ENCODE measurements at places on chromosomes 13 and 19.
A peak's percentile ranks its signal among the peaks of the same experiment; 100 is the strongest.

GRCh38 chr19:39941615-39942365 is 7.4 kb upstream of the FCGBP start:
- DNase-seq = peak; percentile 30

DNA sequence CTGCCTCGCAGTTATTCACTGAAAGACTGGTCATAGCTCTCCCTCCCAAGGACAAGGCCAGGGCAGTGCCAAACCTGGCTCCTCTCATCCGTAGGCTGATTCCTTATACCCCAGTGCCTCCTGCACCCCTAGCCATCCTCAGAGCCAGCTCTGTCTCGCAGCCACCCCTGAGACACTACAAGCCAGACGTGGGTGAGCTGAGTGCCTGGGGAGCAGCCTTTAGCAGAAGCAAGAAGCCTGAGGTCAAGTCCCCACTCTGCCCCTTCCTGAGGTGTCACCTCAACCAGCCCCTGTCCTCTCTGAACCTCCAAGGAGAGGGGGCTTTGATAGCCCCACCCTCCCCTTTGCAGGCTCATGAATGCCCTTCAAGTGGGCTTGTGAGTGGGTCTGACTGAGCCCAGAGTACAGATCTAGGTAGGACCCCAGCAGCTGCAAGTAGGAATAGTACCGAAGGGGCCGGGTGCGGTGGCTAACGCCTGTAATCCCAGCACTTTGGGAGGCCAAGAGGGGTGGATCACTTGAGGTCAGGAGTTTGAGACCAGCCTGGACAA is 14.8 kb upstream of the AKAP8L start:
- DNase-seq = no peak

DNA sequence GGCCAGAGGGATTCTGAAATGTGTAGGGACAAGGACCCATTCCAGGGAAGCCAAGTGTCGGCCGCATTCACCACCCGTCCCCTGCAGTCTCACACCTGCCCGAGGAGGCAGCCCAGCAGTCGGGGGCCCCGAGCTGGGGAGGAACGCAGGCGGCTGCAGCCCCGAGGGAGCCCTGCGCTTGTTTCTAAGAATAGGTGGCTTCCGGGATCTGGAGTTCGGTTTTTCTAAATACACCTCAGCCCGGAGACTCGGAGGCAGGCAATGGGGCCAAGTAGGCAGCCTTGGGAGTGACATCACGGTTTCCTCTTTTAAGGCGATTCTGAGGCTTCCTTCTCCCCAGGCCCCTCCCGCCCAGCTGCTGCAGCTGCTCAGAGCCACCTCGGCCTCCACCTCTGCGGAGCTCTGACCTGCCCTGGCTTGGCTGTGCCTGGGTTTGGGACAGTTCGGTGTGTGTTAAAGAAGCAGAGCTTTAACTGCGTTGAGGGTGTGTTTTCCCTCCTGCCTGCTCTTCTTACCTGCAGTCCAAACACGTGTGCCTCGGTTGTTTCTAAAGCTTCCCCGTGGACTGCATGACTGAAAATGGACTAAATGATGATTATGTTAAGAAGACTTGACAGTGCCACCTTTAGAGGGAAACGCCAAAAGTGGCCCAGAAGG is 80.5 kb downstream of the COL4A2 start:
- peak; percentile 8 for DNase-seq

- no peak for DNase-seq
Observed at GRCh38 chr13:51148952-51149573, 38.0 kb upstream of the C13orf42 start.

GRCh38 chr19:12899891-12900518 is 9.0 kb downstream of the GCDH start:
- DNase-seq = no peak

- no peak for DNase-seq
Observed at GRCh38 chr19:51701468-51702100, 8.5 kb downstream of the SPACA6 start.

DNA sequence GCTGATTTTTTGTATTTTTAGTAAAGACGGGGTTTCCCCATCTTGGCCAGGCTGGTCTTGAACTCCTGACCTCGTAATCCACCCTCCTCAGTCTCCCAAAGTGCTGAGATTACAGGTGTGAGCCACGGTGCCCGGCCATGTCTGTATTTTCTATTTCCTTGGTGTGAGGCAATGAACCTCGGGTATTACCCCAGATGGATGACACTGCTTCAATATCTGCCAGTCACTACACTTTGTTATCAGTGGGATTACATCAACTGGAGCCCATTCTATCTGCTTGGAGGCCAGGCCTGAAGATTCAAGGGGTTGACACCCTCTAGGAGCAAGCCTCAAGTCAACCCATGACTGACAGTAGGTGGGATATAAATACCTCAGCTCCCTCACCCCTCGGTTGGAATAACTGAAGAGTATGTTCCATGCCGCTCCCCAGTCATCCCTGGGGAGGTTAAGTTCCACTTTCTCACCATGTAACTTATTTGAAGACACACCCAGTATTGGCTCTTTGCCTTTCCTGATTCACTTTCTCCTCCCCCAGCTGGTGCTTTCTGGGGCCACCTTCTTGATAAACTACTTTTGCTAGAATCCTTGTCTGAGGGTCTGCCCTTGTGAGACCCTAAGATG is 992 bp upstream of the ADGRE1 start:
- DNase-seq = no peak

DNA sequence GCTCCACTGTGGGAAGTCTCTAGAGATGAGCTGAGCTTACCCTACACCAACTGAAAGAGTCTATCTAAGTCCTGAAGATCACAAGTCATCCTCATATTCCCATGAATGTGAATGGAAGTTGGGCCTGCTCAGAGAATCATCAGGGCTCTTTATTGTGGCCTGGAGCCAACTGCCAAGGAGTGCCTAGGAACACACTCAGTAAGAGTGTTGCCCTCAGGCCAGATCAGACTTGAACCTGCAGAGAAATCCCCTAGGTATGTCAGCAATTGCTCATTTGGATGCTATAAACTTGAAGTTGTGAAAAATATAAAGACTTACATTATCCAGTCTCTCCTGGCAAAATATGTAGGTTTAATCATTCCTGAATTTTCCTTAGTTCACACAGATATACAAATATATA is 1070.2 kb downstream of the EFNB2 start:
- DNase-seq = no peak

DNA sequence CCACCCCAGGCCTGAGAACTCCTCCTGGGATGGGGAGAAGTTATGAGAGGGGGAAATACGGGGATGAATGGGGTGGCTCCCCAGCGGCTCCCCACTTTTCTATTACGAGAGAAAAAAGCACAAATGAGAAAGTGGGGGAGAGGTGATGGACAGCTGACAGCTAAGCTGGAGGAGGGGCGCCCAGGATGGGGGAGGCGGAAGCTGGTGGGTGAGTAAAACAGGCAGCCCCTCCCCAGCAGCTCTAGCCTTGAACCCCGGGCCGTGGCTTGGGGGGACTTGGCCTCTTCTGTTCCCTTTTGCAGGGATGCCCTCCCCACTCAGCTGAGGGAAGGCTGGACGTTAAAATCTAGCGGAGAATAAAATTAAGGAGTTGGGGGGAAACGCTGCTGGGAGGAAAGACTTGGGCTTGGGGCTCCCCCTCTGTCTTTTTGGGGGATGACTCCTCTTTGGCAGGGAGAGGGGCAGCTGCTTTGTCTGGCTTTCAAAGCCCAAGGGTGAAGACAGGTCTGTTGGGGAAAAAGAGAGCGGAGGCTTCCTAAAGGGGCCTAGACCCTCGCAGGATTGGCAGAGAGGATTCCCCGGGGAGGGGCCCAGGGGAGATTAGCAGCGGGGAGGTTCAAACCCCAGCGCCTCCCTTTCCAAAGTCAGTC is 1.4 kb upstream of the SAMD1 start:
- no peak for DNase-seq

- DNase-seq = no peak
Observed at GRCh38 chr13:94308832-94309231, 170.7 kb downstream of the DCT start.

- DNase-seq = no peak
Observed at GRCh38 chr13:29847501-29847983, 2.9 kb downstream of the UBL3 start.

DNA sequence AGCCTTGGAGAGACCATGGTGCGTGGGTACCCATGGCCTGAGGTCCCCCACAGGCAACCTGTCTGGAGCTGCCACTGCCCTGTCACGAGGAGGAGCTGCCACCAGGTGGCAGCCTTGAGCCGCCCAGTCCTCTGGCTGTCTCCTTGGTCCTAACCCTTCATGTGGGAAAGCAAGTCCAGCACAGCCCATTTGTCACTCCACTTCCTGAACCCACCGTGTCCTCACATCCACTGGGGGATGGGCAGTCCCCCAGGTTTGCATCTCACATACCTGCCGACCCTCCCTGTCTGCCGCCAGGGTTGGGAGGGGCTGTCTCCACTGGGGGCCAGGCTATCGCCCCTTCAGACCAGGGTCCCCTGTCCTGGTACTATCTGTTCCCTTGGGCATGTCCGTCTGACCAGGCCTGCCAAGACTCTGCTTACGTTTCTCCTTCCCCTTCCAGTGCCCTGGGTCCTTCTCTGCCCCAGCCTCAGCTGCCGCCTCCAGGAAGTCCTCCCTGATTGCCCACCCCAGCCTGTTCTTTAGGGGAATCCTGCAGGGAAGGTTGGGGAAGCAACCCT is 4.5 kb downstream of the FAM174C start:
- peak; percentile 85 for DNase-seq

DNA sequence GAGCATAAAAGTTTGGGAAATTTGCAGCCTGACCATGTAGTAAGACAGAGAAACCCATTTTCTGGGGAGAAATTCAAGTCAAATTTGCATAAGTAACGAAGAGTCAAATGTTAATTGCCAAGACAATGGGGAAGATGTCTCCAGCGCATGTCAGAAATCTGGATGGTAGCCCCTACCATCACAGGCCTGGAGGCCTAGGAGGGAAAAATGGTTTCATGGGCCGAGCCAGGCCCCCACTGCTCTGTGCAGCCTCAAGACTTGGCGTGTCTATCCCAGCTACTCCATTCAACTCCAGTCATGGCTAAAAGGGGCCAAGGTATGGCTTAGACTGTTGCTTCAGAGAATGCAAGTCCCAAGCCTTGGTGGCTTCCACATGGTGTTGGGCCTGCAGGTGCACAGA is 269.8 kb downstream of the RFC3 start:
- DNase-seq = no peak

DNA sequence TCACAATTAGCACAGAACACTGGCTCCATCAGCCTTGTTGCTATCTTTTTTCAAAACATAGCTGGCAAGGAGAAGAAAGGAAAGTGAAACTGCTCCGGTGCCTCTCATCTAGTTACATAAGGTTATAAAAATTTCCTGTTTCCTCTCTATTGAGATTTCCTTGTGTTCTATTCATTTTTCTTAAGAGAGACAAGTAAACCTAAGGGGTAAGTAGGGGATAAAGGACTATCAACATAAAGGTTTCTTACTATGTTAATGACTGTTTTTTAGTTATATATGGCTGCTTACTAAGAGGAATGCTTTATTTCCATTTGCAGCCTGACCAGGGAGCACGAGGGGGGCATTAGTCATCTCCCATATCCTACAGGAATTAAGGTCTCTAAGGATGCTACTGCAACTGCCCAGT is 73.2 kb upstream of the MLNR start:
- DNase-seq = peak; percentile 49

DNA sequence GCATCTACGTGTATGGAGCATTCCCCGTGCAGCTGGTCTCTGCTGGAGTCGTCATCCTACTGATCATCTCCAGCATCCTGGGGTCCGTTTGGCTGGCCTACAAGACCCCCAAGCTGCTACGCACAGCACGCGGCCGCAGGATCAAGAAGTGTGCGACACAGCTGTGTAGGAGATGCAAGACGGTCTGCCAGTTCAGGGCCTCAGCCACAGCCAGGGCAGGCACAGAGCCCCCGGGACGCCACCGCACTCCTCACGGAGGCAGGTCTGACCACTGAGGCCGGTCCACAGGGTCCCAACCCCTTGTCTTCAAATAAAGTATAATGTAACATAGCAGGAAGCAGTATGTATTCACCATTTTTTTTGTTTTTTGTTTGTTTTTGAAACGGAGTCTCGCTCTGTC is 6.1 kb downstream of the PRR22 start:
- no peak for DNase-seq

DNA sequence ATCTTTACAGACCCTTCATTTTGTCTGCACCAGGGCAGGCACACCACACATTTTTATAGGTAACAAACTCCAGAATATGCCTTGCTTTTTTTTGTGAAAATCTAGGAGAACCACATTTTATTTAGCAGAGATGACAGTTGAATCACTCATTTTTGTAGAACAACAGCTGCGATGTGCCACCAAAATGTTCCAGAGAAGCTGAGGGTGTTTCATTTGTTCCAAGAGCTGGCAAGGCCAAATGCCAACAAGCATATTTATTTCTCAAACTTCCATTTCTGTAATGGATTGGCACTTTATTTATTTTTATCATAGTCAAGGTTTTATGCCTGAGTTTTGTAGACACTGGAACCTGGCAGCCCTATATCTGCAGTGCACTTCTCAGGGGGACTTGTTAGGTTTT is 10.4 kb downstream of the OLFM4 start:
- no peak for DNase-seq

DNA sequence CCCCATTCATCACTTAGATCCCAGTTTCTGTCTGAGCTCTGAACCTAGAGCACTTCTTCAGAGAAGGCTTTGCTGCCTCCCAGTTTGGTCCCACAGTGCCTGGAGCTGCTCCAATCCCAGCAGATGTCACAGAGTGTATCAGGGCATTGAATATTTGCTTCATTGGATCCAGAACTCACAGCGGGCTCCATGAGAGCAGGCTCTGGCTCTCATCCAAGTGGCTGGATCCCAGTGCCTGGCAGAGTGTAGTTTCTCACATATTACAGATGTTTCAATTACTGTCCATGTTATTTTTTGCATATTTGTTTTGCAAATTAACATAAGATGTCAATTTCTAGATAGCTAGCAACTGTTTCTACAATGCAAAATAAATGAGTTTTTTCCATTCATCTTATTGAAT is 50.6 kb downstream of the MYO16 start:
- no peak for DNase-seq

DNA sequence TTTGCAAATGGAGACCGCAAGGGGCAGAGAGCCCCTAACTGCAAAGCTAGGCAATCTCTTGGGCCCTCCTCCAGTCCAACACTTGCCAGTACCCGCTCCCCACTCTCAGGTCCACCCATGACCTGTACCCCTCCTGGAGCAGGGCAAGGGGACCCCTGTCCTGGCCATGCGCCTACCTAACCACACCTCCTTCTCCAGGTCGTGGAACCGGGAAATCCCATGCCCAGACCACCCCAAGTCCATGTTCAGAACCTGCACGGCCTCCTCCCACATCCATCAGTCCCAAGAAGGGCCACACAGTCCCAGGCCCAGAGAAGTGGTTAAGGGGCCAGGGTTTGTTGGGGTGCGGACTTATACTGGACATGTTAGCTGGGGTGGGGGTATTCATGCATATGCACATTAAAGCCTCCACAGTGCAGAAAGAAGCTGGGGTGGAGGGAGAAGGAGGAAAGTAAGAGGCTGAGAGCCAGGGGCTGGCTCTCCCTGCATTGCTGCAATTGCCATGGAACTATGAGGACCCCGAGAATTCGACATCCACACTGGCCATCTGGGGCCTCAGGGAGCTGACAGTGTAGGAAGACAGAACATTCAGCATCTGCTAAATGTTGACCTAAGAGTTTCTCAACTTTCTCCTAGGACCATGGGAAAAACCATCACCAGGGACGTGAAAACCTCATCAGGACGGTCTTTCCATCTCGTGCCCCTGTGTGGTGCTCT is 39.0 kb downstream of the HSPH1 start:
- no peak for DNase-seq
